ENCODE measurements at places on chromosomes 2 and 18. TPM values are rescaled to one million over a fixed set of nuclear protein-coding genes. Genes with fewer than 3 reads are reported as not detected.

The CNDP1 gene
- total RNA-seq = not detected

The CYS1 gene
- total RNA-seq = 2.2 TPM

- DNase-seq = no peak
Observed at GRCh38 chr18:3099327-3099726, 86.4 kb upstream of the LPIN2 start.

DNA sequence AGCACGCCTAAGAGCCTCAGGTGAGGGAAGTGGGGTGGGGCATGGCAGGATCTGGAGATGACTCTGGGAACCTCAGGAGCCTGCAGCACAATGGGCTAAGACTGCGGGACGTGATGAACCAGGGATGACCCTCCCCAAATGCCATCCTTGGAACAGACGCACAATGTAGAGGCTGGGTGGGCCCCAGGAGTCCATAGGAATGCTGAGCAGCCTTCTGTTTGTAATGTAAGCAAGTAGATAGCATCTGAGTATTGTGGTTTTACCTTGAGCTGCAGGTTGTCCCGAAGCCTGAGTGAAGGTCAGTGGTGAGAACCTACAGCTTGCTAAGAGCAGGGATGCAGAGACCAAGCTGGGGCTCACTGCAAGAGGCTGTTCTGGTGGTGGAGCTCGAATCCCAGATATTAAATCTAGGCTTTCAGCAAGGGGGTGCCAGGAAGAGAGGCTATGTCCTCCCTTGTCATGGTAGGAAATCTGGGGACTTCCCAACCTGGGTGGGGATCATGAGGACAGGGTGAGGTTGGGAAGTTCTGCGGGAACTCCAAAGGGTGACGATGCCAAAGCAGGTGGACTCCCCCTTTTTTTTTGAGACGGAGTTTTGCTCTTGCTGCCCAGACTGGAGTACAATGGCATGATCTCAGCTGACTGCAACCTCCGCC is 5.8 kb downstream of the SCTR start:
- no peak for DNase-seq

DNA sequence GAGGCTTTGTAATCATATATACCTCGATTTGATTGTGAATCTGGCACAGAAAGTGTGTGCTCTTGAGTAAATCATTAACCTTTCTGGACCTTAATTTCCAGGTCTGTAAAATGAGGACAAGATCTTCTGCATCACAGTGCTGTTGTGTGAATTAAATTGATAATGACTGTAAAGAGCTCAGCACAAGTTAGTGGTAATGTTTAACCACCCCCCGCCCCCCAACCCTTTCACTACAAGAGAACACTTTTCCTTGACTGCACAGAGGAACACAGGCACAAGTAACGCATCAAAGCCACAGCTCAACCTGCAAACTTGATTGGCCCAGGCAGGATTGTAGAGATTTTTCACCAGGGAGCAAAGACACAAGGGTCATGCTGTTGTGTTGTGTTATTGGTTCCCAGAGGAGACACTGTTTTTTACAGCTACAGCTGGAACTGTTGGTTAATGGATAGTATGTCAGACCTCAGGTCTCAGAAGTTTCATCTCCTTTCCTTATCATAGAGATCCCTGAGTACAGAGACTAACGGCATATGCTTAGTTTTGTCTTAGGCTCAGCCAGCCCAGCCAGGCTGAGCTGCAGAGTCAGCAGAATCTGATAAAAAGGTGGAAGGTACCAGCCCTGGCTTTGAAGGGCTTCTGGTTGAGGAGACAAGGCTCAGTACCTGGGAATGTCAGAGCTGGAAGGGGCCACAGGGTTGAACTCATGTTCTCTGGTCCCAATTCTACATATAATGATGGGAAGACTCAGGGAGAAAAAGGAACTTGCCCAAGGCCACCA is 10.6 kb downstream of the SETBP1 start:
- DNase-seq = no peak

DNA sequence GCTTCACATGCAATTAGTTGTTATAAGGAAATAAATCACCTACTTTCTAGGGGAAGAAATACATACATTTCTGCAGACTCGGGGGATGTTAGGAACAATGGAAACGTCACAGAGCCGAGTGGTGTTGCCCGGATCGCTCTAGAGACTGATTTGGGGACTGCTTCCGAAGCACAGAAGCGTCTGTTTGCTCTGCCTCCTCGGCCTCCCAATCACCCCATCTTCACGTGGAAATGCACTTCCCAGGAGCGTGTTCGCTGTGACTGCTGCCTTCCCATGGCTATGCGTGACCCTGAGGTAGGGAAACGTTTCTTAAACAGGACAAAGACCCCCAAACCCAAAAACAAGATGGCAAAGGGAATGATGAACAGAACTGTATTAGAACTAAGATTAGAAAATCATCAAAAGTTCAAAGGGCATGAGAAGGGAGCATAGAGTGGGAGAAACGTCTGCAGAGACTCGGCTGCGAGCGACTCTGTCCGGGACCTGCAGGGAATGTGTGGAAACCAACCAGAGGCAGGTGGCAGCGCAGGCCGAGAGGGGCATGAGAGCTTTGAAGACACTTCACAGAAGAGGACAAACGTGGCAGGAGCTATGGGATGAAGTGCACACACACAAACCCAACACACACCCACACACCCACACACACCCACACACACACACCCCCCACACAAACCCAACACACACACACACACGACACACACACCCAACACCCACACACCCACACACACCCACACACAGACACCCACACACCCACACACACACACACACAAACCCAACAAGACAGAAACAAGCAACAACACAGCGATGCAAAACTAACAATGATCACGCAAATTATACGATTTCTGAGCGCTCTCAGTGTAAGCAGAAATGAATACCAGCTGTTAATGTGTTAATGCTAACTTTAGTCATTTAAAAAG is 41.3 kb downstream of the RTP5 start:
- no peak for DNase-seq
